ENCODE measurements at places on chromosomes 5 and 9.

DNA sequence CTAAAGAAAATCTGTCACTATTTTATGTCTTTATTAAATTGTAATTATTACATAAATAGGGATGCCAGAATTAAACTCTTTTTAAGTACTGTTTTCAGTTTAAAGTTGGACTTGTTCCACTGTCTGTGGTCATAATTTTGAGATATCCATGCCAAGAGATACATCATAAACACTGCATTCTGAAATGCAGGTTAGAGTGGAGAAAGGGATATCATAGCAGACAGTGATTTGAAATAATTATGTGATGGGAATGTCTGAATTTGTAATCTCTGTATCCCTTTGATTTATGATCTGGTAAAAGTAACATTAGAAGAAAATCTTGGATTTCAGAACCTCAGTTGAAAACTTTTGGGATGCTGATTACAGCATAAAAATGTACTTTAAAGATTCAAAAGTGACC, 222.1 kb downstream of the GOLPH3 start:
- no peak for DNase-seq

- no peak for DNase-seq
These were observed 208.4 kb downstream of the CD180 start for GRCh38 chr5:66987949-66988838.

DNA sequence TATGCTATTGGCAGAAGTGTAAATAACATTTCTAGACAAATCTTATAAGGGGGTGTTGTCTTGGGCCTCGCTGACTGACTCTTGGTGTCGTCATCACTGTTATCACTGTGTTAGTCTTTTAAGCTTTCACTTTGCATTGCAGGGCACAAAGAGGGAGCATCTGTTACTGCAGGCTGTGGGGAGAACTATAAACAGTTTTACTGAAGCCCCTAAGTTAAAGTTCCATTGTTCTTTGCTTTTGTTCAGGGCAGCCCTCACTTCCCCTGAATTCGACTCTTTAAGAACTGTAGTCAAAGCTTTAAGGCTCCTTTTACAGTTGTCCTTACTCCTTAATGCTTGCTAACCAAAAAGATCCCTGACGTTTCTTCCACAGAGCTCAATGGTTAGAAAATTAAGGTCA, 605.0 kb downstream of the RAB3C start:
- DNase-seq: no peak

DNA sequence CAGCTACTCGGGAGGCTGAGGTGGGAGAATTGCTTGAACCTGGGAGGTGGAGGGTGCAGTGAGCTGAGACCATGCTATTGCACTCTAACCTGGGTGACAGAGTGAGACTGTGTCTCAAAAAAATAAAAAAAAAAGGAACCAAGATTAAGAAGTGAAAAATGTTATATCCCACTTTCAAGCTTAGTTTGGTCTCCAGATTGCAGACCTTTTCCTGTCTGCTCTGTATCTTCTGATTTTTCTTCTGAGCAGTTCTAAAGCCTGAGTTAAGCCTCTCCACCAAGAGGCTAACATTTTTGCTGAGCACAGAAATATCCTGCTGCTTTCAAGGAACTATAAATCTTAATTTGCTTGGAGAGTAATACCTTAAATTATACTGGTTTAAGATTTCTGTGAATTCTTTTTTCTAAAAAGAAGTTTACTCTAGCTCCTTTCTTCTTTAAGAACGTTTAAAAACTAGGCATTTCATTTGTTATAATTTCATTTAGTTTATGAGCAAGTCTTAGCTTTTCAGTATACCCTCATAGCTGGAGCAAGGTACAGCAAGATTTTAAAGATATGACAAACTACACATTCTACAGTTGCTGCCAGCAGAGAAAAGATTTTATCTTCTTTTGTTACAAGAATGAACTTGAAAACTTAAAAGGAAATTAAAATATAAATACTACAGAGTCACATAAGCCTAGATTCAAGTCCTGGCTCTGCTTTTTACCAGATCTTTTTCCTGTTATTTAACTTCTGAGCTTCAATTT, 55.0 kb downstream of the GARNL3 start:
- DNase-seq: no peak

DNA sequence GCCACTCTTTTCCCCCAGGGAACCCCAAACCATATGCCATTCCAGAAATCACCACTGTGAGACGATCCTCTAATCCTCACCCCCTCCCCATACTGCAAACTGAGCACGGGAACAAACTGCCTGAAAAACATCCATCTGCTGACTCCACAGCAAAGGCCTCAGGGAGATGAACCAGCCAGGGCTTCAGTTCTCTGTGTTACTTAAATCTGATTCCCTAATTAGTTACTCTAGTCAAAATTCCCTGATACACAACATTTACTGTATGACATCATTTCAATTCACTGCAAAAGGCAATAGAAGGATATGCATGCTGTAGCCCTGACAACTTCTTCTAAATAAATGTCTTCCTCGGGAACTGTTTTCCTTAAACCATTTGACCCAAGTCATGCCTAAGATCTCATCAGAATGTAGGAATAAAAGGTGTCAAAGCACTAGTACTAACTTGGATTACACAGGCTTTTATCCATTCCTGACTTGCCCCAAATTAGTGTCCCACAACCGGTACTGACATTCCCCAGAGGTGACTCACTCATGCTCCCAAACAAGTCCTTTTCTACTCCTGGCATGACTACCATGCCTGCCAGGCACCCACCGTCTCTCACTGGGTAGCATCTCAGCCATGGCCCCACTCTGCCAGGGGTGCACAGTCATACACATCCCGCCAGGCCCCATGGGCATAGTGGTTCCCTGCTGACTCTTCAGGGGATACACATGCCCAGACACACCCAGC, 35.0 kb downstream of the MTX3 start:
- no peak for DNase-seq

Data from stimulated activated CD8-positive, alpha-beta memory T cell treated with anti-CD3 and anti-CD28 coated beads, Interleukin-7, amount 100 ng/mL, for 24 hours (primary cell).